Colonic mucosa (tissue), 4 donors: ENCODE measurements at places on chromosomes 11 and 22. TPM values are rescaled to one million over a fixed set of nuclear protein-coding genes. Genes with fewer than 3 reads are reported as not detected.

DNA sequence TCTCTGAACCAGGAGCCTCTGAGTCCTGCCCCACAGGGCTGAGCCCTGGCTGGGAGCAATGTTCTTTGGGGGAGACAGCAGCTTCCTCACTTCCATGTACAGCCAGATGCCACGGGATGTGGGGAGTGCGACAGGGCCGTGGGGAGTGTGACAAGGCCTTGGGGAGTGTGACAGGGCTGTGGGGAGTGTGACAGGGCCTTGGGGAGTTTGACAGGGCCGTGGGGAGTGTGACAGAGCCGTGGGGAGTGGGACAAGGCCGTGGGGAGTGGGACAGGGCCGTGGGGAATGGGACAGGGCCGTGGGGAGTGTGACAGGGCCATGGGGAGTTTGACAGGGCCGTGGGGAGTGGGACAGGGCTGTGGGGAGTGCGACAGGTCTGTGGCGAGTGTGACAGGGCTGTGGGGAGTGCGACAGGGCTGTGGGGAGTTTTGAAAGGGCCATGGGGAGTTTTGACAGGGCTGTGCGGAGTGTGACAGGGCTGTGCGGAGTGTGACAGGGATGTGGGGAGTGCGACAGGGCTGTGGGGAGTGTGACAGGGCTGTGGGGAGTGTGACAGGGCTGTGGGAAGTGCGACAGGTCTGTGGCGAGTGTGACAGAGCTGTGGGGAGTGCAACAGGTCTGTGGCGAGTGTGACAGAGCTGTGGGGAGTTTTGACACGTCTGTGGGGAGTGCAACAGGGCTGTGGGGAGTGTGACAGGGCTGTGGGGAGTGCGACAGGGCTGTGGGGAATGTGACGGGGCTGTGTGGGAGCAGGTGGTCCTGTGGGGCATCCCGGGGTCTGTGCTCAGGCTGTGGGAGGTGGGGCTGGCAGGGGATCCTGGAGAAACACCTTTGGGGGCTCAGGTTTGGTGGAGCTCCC, 6.6 kb upstream of the KRTAP5-6 start:
- H3K4me3 ChIP-seq, result no peak overlapping the region
- H3K36me3 ChIP-seq, result no peaks in the 10 kb centered on the region
- peaks cover 5% of the 10 kb centered on the region for H3K4me1 ChIP-seq

DNA sequence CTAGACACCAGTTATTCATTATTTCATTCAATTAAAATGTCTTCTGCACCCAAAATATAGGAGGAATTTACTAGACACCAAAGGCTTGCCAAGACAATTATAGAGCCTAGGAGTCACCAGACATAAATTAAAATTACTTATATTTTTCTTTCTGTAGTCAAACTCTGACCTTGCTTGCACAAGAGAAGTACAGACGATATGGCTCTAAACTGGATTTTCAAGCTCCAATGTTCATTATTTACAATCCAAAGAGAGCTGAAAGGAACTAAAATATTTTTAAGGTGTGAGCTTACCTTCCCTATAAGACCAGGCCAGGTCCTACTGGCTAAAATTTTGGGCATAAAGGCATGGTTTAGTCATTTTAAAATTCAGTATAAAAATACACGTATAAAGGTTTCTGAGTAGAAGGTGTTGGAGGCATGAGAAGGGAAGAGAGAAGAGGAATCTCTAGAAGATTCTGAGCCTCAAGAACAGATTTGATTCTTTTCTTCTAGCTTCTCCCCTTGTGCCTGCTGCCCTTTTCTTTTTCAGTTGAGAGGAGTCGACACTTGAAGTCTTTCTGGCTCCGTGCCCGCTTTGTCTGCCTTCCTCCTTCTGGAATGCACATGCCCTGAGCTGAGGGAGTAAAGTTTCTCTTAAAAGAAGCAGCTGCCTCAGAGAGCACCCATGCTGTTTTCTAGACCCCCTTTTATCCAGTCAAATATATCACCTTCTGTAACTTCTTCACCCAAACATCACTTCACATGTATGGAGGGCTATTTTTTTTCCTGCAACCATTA, 13.5 kb downstream of the C11orf97 start:
- DNase-seq, result peak; percentile 92
- H3K4me3 ChIP-seq, result no peak overlapping the region
- no peaks in the 10 kb centered on the region for H3K27me3 ChIP-seq

- DNase-seq, result no peak
- H3K4me3 ChIP-seq, result peak overlapping the region; percentile 65
- peak overlapping the region; percentile 29 for H3K27ac ChIP-seq
- H3K36me3 ChIP-seq, result no peaks in the 10 kb centered on the region
- peaks cover 16% of the 10 kb centered on the region for H3K4me1 ChIP-seq
These were observed 1.5 kb upstream of the PHRF1 start for GRCh38 chr11:574632-575312.

GRCh38 chr11:60739114-60739513, 14.6 kb downstream of the MS4A18 start:
- H3K36me3 ChIP-seq, result no peaks in the 10 kb centered on the region
- no peak for DNase-seq

DNA sequence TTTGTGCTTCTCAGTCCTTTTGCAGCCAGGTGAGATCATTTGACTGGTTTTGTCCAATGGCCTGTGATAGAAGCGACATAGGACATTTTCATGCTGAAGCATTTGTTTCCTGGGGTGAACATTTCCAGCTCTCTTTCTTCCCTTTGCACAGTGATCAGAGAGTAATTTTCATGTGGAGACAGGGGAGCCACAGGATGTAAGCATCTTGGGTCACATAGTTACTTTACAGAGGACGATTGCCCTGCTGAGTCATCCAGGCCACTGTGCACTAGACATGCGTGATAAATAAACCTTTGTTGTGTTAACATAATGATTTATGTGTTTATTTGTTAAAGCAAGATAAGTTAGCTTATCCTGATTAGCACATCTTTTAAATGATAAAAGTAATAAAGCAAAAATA, 263.5 kb upstream of the CCDC179 start:
- H3K27ac ChIP-seq, result no peak overlapping the region
- DNase-seq, result no peak
- H3K27me3 ChIP-seq, result no peaks in the 10 kb centered on the region
- no peak overlapping the region for H3K4me3 ChIP-seq

MS4A6A gene
- total RNA-seq, result 43.1 TPM

DNA sequence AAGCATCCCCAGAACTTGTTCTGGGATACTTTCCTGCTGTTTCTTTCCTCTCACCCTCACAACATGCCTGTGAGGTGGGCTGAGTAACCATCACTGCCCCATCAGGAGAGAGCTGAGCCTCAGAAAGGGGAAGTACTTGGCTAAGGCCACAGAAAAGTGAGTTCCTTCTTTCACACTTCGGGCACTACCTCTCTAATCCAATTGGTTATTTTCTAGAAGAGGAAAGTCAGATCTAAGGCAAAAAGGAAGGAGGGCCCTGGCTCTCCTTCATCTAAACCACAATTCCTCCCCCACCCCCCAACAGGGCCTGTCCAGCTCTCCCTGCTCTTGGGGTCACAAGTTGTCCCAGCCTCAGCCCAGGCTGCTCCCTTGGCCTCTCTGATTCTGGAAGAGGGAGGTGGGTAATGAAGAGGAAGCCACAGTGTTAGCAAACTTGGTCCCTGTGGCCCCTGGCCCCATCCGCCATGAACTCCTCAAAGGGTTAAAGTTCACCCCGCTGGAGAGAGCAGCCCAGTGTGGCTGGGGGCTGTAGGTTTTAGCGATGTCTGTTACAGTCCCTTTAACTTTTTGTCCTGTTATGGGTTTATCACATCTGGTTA, 34.0 kb downstream of the SLC22A12 start:
- H3K4me1 ChIP-seq, result no peaks in the 10 kb centered on the region
- DNase-seq, result no peak
- H3K4me3 ChIP-seq, result no peak overlapping the region
- no peaks in the 10 kb centered on the region for H3K27me3 ChIP-seq
- no peak overlapping the region for H3K27ac ChIP-seq

- no peak overlapping the region for H3K4me3 ChIP-seq
- H3K36me3 ChIP-seq, result no peaks in the 10 kb centered on the region
- no peaks in the 10 kb centered on the region for H3K27me3 ChIP-seq
- peak overlapping the region; percentile 66 for H3K27ac ChIP-seq
These were observed 13.9 kb downstream of the DUSP8 start for GRCh38 chr11:1557904-1558774.
